ENCODE measurements at places on chromosomes 2 and 18.

- DNase-seq: no peak
Measured at GRCh38 chr2:20526708-20527107, 79.8 kb downstream of the RHOB start.

DNA sequence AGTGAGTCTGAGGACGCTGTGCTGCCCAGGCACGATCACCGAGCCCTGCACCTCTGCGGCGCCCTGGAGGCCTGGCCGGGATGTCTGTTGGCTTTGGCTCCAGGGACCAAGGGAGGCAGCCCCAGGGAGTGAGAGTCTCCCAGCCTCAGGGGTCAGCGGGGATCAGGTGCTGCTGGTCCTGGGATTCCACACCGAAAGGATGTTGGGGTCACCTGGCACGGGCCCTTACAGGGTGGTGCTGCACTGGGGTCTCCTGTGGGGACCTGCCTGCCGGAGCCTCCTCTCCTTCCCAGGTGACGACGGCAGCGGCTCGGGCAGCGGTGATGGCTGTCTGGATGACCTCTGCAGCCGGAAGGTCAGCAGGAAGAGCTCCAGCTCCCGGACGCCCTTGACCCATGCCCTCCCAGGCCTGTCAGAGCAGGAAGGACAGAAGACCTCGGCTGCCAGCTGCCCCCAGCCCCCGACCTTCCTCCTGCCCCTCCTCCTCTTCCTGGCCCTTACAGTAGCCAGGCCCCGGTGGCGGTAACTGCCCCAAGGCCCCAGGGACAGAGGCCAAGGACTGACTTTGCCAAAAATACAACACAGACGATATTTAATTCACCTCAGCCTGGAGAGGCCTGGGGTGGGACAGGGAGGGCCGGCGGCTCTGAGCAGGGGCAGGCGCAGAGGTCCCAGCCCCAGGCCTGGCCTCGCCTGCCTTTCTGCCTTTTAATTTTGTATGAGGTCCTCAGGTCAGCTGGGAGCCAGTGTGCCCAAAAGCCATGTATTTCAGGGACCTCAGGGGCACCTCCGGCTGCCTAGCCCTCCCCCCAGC is 30.5 kb downstream of the GPC1 start:
- no peak for DNase-seq

DNA sequence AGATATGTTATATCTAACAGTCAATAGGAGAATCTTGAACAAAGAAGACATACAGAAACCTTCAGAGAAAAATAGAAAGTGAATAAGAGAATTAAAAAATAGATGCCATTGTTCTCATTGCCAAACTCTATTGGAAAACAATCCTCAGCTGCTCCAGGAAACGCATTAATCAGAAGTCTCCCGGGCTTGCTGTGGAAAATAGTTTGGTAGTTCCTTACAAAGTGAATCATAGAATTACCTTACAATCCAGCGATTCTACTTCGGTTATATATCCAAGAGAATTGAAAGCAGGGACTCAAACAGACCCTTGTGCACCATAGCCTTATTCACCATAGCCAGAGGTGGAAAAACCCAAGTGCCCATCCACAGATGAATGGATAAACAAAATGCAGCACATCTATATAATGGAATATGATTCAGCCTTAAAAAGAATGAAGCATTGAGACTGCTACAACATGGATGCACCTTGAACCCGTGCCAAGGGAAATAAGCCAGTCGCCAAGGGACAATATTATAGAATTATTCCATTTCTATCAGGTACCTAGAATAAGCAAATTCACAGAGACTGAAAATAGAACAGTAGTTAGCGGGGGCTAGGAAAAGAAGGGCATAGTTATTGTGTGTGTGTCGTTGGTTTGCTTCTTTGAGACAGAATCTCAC is 21.9 kb upstream of the CHRNA1 start:
- no peak for DNase-seq

DNA sequence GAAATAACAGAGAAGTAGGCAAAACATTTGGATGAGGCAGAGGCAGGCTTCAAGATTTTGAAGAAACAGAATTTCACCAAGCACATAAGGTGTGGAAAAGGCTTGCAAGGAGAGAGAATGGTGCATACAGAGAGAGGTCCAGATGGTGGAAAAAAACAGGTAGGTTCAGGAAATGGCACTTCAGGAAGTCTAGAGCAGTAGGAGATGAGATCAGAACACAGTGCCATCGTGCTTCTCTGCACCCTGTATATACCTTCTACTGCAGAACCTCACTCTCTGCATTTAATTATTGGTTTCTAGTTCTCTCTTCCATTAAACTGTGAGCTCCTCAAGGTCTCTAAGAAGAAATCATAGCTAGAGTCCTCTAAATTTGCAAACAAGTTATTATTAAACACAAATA is 2.4 kb downstream of the PAIP2B start:
- DNase-seq: no peak

GRCh38 chr2:134446383-134447017 is 192.6 kb downstream of the MGAT5 start:
- DNase-seq: no peak

DNA sequence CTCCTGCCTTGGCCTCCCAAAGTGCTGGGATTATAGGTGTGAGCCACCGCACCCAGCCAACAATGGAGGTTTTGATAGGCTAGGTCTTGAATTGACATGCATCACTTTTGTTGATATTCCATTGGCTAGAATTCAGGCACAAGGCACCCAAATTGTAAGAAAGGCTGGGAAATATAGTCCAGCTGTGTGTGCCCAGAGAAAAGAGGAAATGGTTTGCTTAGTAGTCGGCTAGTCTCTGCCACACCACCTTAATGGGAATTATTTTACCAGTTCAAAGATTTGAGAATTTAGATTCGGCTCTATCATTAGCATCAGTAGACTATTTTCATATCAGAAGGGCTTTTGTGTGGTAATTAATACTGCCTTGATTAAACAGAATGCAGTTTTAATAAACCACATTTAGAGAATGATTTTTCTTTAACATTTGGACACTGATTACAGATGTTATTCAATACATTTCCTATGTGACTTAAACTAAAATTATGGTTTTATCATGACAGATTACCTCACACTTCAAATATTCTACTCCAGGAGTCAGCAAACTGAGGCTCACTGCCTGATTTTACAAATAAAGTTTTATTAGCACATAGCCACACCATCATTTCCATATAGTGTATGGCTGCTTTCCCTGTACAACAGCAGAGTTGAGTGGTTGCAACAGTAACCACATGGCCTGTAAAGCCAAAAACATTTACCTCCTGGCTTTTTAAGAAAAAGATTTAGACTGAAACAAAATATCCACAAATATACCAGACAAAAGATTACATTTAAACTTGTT is 27.4 kb downstream of the DBI start:
- DNase-seq: peak; percentile 52

DNA sequence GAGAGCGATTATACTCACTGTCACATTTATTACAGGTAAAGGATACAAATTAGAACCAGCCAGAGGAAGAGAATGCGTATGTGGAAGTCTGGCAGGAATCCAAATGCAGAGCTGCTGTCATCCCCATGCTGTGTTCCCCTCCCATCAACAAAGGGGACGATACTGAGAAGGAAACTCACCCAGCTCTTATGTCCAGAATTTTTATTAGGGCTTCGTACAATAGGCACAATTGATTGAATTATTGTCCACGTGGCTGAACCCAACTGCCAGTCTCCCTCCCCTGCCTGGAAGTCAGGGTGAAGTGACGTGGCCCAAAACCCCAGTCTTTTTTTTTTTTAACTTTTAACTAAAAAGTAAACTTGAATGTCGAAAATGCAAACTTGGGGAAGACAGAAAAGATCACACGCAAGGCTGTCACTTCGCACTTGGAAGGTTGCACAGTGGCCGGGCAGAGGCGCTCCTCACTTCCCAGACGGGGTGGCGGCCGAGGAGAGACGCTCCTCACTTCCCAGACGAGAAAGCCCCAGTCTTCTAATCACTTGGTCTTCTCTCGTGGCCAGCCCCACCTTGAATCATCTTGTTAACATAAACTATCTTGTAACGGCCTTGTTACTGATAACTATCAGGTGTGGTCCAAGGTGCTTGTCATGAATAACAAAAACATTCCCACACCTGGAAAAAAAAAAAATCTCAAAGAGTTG is 40.0 kb upstream of the ITSN2 start:
- no peak for DNase-seq

DNA sequence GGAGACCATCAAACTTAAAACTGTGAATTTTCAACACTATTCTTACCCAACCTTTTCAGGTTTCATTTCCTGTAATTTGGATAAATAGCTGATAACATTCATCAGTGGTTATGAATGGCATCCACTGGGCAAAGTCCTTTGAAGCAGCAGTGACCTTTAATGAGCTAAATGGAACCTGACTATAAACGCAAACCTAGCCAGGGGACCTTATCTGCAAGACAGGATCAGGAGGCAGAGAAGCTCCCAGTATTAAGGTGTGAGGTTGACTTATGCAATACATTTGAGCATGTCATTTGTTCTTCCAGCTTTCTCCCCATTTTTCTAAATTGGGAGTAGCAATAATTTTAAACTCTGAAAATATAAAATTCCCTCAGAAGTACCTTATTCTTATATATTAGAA is 38.4 kb downstream of the CREG2 start:
- no peak for DNase-seq

- DNase-seq: peak; percentile 43
Measured at GRCh38 chr2:105576440-105577241, 168.1 kb upstream of the NCK2 start.

GRCh38 chr2:239178484-239178883 is 222.3 kb downstream of the HDAC4 start:
- DNase-seq: no peak

DNA sequence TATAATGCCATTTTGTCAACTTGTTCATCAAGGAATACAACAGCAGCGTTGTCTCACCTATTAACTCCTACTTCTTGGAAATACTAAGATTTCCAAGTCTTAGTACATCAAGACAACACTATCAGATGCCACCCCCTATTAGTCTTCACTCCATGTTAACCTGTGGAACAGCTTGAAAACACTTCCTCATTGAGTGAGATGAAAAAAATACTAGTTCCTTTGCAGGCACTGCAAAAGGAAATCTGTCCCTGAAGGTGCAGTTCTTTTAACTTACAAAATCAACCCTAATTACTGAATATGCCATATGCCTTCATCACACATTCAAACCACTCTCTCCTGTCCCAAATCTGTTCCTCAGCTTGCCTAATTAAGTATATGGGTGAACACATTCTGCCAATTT is 4.0 kb downstream of the CWC22 start:
- no peak for DNase-seq

DNA sequence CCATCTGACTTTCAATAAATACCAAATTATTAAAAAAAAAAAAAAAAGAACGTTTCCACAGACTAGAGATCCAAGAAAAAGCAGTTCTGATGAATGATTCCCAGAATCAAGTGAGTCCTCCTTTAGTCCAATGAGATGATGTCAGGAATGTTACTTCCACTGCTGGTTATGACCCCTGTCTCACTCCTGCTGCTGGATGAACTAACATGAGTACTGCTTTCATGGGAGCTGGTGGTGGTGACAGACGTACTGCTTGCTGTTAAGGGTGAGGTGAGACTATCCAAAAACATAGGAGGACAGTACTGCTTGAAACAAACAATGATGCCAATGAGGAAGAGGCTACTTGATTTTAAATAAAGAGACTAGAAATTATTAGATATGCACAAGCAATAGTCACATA is 55.5 kb upstream of the ST8SIA5 start:
- DNase-seq: no peak

- DNase-seq: no peak
Measured at GRCh38 chr18:26483633-26484032, 64.7 kb downstream of the KCTD1 start.

DNA sequence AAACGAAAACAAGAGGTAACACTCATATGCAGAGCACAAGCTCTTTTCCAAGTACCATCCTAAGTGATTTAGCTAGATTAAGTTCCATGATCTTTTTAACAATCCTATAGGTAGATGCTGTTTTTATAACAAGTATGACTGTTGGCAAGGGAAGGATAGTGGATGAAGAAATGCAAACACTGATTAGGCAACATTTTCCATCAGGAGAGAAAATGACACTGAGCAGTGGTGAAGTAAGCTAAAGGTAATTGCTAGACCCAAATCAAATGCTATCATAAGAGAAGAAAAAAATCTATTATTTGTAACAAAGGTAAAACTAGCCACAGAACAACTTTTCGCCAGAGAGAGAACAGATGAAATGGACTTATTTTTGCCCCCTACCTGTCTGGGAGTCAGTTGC is 34.3 kb upstream of the BARD1 start:
- no peak for DNase-seq

DNA sequence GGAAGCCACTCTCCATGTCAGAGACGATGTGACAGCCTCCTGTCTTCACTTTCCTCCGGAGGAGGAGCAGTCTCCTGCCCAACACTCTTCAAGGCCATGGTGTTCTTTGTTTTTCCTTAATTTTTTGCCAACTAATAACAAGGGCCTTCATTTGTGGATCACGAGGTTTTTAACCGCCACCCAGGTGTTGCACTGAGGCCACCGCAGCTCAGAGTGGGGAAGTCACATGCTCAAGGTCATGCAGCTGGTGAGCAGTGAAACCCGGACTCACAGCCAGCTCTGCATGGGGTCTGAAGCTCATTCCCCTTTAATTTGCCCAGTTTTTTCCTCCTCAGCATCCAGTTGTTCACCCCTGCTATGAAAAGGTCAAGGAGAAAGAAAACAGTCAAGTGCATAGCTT is 19.6 kb downstream of the ENOSF1 start:
- no peak for DNase-seq

DNA sequence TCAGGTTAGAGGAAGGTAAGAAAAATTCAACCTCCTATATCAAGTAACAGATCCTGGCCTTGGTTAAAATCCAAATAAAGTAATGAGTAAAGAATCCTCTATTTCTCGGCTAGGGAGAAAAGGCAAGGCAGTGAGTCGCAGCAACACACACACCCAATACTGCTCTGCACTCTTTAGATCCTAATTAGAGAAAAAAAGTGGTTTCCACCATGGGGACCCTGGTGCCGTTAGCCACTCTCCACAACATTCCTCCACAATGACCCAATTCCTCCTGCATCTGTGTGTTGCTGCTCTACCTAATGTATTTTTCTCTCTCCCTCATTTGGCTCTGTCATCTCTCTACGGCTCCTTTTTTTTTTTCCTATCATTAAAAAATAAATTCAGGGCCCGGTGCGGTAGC is 462.7 kb downstream of the METTL4 start:
- no peak for DNase-seq

GRCh38 chr2:30287857-30288513 is 56.7 kb downstream of the LBH start:
- DNase-seq: peak; percentile 77

- DNase-seq: peak; percentile 41
Measured at GRCh38 chr18:77082316-77082955, 50.1 kb downstream of the MBP start.

DNA sequence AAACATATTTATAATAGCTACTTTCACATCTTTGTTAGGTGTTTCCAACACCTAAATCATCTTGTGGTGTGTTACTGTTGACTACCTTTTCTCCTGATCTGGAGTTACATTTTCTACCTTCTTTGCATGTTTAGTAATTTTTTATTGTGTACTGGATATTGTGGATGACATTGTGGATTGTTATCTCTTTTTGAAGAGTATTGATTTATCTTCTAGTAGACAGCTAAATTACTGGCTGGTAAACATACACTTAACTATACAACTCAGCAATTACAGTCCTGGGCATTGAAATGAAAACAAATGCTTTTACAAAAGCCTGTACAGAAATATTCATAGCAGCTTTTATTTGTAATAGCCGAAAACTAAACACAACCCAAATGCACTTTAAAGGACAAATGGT is 150.8 kb downstream of the PTRHD1 start:
- DNase-seq: no peak

GRCh38 chr2:85310330-85310729 is 17.5 kb downstream of the TGOLN2 start:
- no peak for DNase-seq

- DNase-seq: no peak
Measured at GRCh38 chr2:228763379-228763981, 507.6 kb downstream of the PID1 start.

All from MV-4-11 (cell line).